Stomach (tissue), 19 donors: ENCODE measurements at places on chromosomes 6 and 20. TPM values are rescaled to one million over a fixed set of nuclear protein-coding genes. Genes with fewer than 3 reads are reported as not detected.

GRCh38 chr20:48649868-48650267 is 177.9 kb downstream of the PREX1 start:
- H3K36me3 ChIP-seq, result peaks cover 95% of the 10 kb centered on the region
- no peak for DNase-seq
- no peak overlapping the region for H3K27ac ChIP-seq

The ABHD12 gene
- 64.5 TPM for total RNA-seq

DNA sequence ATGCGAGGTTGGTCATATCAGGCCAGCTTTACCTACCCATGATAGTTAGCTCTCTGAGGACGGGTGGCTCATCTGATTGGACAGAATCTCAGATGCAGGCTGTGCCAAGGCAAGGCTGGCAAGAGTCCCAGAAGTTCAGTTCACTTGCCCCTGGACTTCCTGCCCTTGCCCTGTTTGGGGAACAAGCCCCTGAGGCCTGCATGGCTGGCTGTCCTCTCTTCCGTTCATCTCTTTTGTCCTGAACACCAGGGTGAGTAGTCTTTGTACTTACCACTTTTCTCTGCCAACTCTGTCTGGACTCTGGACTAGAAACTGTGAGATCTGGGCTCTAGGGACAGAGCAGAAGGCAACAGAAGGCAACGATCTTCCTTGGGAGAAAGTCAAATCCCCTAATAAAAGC is 769.9 kb downstream of the QKI start:
- H3K36me3 ChIP-seq, result no peaks in the 10 kb centered on the region
- DNase-seq, result no peak
- no peaks in the 10 kb centered on the region for H3K4me1 ChIP-seq
- H3K27ac ChIP-seq, result no peak overlapping the region

GRCh38 chr20:62804021-62804626 is 511 bp upstream of the OGFR start:
- DNase-seq, result no peak
- no peaks in the 10 kb centered on the region for H3K27me3 ChIP-seq
- H3K27ac ChIP-seq, result peak overlapping the region; percentile 93
- H3K4me1 ChIP-seq, result peaks cover 41% of the 10 kb centered on the region
- H3K4me3 ChIP-seq, result peak overlapping the region; percentile 96
- H3K36me3 ChIP-seq, result peaks cover 31% of the 10 kb centered on the region

The WFDC5 gene
- total RNA-seq, result not detected

DNA sequence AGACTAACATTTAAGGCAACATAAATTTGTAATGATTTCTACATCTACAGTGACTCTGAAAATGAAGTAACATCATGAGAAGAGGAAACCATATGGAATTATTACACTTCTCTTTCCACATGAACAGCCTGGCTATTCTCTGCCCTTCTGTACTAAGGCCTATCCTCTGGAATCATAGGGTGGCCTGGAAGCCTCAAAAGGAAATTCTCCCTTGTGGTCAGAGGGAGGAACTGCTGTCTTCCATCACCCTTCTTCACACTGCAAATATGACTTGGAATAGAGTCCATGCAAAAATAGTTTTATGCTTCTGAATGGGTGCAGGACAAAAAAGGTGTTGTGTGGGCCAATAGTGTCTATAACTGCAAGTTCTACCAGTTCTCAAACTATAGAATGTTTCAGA is 44.6 kb upstream of the SH3BGRL2 start:
- no peak overlapping the region for H3K4me3 ChIP-seq
- H3K4me1 ChIP-seq, result no peaks in the 10 kb centered on the region
- H3K36me3 ChIP-seq, result no peaks in the 10 kb centered on the region
- DNase-seq, result peak; percentile 25
- H3K27me3 ChIP-seq, result no peaks in the 10 kb centered on the region

DNA sequence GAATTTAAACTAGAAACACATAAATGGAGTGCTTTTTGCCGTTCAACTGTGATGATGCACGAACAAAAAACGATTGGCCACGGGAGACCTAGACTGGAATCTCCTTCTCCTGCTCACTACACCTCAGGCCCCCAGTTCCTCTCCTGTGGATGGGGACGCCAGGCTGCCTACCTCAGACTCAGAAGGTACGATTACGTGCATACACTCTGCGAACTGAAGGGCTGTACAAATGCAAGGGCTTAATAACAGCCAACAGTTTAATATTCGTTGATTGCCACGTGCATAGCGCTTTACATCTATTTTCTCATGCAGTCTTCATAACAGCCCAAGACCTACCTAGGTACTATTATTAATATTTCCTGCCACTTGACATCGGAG is 495 bp upstream of the ARMC2 start:
- H3K4me1 ChIP-seq, result peaks cover 5% of the 10 kb centered on the region
- H3K27ac ChIP-seq, result peak overlapping the region; percentile 85
- DNase-seq, result no peak
- no peaks in the 10 kb centered on the region for H3K36me3 ChIP-seq
- no peaks in the 10 kb centered on the region for H3K27me3 ChIP-seq

- no peak for DNase-seq
- H3K36me3 ChIP-seq, result no peaks in the 10 kb centered on the region
- peaks cover 36% of the 10 kb centered on the region for H3K4me1 ChIP-seq
- H3K27ac ChIP-seq, result no peak overlapping the region
- no peaks in the 10 kb centered on the region for H3K27me3 ChIP-seq
These were observed 11.7 kb upstream of the TCFL5 start for GRCh38 chr20:62873280-62873679.

DNA sequence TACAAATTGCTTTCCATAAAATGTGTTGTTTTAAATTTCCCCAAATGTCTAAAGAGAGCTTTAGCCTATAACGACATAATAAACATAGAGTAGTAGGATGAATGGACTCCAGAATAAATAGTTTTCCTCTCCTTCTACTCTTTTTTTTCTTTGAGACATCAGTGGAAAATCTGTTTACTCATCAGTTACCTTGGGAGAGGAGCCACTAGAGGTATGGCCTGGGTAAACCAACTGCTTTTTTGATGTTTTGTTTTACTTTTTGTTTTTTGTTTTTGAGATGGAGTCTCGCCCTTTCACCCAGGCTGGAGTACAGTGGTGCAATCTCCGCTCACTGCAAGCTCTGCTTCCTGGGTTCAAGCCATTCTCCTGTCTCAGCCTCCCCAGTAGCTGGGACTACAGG is 8.3 kb upstream of the TGM3 start:
- no peaks in the 10 kb centered on the region for H3K4me1 ChIP-seq
- no peaks in the 10 kb centered on the region for H3K36me3 ChIP-seq
- H3K27me3 ChIP-seq, result peaks cover 3% of the 10 kb centered on the region
- H3K4me3 ChIP-seq, result no peak overlapping the region

GRCh38 chr20:47785854-47786764 is 828 bp upstream of the SULF2 start:
- peaks cover 49% of the 10 kb centered on the region for H3K4me1 ChIP-seq
- peak overlapping the region; percentile 73 for H3K4me3 ChIP-seq
- peak; percentile 94 for DNase-seq
- no peaks in the 10 kb centered on the region for H3K27me3 ChIP-seq

GRCh38 chr6:54099225-54099624 is 12.0 kb upstream of the MLIP start:
- H3K36me3 ChIP-seq, result no peaks in the 10 kb centered on the region
- H3K4me3 ChIP-seq, result no peak overlapping the region
- no peak overlapping the region for H3K27ac ChIP-seq
- H3K27me3 ChIP-seq, result no peaks in the 10 kb centered on the region
- H3K4me1 ChIP-seq, result no peaks in the 10 kb centered on the region

DNA sequence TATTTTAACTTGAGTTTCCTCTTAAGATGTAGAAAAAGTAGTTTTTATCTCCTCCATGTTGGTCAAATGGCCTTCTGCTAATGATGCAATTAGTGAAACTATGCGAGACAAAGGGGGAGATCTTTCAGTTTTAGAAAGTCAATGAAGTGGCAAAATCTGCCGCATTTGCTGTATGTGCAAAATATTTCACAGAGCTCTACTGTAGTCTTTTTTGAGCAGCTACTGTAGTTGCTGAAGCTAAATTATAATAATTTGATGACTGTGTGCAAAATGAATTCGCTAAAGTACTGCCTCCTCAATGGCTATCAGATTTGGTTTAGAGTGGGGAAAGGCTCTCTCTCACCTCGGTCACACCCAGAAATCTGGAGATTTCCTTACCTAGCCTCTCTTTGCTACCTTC is 267.6 kb upstream of the ZFP64 start:
- H3K27ac ChIP-seq, result no peak overlapping the region
- H3K4me1 ChIP-seq, result no peaks in the 10 kb centered on the region
- DNase-seq, result no peak

- H3K27me3 ChIP-seq, result no peaks in the 10 kb centered on the region
- DNase-seq, result no peak
- H3K27ac ChIP-seq, result no peak overlapping the region
- H3K4me3 ChIP-seq, result no peak overlapping the region
- H3K4me1 ChIP-seq, result no peaks in the 10 kb centered on the region
These were observed 91.4 kb upstream of the DEFB112 start for GRCh38 chr6:50141100-50141499.

DNA sequence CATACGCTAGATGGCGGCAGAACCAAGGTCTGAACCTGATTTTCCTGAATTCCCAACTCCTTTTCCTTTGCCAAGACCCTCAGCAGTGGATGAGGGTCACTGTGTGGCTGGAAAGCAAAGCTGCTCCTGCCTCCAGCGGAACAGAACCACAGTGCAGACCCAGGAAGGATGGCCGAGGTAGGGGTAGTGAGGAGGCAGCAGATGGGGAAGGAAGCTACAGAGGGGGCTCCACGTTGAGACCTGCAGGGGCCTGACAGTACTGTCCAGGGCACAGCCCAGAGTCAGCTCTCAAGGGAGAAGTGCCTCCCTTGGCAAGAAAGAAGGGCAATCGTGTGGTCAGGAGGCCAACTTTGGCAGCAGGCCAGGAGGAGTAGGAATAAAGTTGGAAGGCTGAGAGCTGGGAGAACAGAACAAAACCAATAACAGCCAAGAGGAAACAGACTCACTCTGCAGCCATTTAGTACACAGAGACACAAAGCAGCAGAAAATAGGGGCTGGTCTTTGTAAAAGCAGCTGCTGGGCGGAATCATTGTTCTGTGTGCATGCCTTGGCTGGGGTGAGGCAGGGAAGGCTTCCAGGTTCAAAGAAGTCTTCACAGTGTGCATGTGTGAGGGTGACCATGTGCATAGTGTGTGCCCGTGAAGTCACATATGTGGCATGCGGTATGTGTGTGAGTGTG is 3.1 kb downstream of the GABRR2 start:
- H3K4me3 ChIP-seq, result peak overlapping the region; percentile 8
- no peaks in the 10 kb centered on the region for H3K27me3 ChIP-seq
- peaks cover 18% of the 10 kb centered on the region for H3K4me1 ChIP-seq
- peak; percentile 88 for DNase-seq

DNA sequence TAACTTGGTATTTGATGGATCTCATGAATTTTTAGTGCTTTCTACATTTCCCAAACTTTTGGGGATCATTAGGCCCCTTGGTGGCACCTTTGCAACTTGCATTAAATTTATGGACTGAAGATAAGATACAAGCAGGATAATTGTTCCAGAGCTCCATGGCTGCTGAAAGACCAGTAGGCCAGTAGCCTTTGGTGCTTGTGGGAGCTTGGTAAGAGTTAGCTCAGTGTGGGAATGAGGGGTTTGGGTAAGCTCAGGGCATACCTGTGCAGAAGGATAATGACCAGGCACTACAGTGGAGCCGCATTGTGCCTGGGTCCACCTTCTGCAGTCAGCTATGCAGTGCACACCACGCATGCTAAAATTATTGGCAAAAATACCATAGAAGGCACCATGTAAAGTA is 240.5 kb upstream of the SUPT3H start:
- no peaks in the 10 kb centered on the region for H3K36me3 ChIP-seq
- DNase-seq, result no peak
- H3K27me3 ChIP-seq, result no peaks in the 10 kb centered on the region

The PRR18 gene
- total RNA-seq, result not detected
